ENCODE measurements at places on chromosomes 11 and 22.

GRCh38 chr11:93013646-93014045, 44.2 kb downstream of the MTNR1B start:
- no peak for DNase-seq

DNA sequence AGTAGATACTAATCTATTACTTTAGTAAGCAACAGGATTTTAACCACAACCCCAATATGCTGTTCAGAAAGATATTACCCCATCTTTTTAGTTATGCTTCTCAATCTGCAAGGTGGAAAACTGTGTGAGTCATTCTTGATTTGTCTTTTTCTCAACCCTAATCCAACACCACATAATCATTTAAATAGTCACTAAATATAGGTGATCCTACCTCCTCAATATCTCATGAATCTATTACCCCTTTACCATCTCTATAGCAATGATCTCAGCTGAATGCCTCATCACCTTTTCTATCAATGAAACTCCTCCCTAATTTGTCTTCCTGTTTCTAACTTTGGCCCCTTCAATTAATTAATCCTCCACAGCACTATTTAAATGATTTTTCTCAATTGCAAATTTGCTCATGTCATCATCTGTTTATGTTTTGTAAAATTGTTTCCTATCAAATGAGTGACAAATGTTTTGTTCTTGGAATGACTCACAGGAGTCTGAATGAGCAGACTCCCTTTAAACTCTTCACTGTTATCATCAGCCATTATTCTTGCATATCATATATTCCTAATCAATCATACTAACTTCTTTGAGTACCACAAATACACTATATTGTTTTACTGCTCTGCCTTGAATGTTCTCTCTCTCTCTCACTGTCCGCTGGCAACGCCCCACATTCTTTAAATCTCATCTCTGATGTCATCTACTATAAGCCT, 26.1 kb downstream of the SNX19 start:
- DNase-seq = no peak

DNA sequence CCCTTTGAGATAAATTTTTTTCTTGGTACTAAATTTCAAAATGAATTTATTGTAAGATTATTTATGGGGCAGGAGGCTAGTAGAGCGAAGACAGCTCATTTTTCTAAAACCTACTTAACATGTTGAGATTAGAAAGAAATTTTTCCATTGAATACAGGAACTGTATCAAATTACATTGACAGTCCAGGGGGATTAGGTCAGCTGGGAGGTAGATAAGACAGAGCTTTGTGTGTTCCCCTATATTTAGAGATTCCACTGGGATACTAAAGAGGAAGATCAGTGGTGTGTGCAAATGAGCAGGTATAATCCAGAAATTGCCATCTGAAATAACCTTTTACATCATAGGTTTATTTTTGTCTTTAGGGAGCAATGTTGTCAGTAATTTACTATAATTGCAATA, 32.1 kb downstream of the ENDOD1 start:
- DNase-seq = no peak

- DNase-seq = no peak
Measured at GRCh38 chr11:26442131-26442530, 110.2 kb downstream of the ANO3 start.

GRCh38 chr11:35305670-35306382, 113.5 kb downstream of the SLC1A2 start:
- DNase-seq = no peak

- no peak for DNase-seq
Measured at GRCh38 chr11:102458548-102458947, 6.0 kb upstream of the TMEM123 start.

DNA sequence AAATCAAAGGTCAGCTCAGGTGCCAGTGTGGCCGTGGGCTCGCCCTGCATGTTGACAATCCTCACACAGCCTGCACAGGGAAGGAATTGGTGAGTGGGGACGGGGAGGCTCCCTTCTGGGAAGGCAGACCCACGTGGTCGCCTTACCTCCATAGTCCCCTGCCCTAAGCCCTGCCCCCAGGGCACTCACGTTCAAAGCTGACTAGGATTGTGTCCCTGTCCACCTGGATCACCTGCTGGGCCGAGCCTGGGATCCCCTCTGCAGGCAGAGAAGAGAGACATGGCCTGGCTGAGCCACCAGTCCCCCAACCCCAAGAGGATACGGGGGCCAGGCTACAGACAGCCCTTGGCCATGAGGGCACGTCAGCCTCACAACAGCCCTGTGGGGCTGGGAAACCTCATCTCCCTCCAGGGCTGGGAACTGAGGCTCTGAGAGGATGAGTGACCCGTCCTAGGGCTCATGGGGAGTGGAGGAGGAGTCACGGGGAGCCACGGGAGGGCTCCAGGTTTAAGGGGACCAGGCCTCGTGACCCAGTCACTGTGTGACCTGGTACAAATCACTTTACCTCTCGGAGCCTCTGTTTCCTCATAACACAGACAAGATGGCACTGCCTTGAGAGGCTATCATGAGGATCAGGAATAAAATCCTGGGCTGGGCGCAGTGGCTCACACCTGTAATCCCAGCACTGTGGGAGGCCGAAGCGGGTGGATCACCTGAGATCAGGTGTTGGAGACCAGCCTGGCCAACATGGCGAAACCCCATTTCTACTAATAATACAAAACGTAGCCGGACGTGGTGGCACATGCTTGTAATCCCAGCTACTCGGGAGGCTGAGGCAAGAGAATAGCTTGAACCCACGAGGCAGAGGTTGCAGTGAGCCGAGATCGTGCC, 12.1 kb upstream of the SF1 start:
- no peak for DNase-seq

GRCh38 chr11:70399681-70400112, 1.4 kb downstream of the CTTN start:
- DNase-seq = no peak

- DNase-seq = peak; percentile 27
Measured at GRCh38 chr11:82906236-82906635, 4.7 kb downstream of the DDIAS start.

- no peak for DNase-seq
Measured at GRCh38 chr11:118522571-118523072, 4.7 kb upstream of the TTC36 start.
